ENCODE measurements at places on chromosomes 1 and 21.
A peak's percentile ranks its signal among the peaks of the same experiment; 100 is the strongest.

DNA sequence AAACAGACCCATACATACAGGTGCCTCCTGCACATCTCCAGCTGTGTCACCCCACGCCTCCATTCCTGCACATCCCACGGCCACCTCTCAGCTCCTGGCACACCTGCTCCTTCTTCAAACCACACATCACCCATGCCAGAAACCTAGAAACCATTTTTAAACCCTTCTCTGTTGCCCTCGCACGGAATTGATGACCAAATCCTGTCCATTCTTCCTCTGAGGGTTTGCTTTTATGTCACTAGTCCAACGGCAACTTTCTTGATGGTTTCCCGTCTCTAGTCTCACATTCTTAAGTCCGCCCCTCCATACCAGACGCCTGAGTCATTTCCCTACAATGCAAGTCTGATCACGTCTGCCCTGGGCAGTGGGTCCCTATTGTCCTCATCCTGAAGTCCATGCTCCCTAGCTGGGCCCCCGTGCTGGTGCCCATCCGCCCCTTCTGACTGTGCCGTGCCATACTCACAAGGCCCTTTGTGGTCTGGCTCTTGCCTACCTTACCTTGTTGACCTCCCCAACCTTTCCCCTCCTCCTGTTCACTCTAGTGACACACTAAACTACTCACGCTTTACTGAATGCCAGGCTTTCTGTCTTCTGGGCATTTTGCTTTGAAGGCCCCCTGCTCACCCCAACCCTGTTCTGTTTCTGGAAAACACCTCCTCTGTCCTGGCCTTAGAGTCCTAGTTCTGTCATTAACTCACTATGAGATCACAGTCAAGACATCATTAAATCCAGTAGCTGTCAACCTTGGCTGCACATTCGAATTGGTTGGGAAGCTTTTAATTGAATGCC, 17.6 kb downstream of the SLC2A1 start:
- peak; percentile 75 for DNase-seq

- no peak for DNase-seq
These were observed 16.0 kb downstream of the CHD5 start for GRCh38 chr1:6163973-6164617.

GRCh38 chr1:230125640-230126528, 58.8 kb downstream of the GALNT2 start:
- no peak for DNase-seq

DNA sequence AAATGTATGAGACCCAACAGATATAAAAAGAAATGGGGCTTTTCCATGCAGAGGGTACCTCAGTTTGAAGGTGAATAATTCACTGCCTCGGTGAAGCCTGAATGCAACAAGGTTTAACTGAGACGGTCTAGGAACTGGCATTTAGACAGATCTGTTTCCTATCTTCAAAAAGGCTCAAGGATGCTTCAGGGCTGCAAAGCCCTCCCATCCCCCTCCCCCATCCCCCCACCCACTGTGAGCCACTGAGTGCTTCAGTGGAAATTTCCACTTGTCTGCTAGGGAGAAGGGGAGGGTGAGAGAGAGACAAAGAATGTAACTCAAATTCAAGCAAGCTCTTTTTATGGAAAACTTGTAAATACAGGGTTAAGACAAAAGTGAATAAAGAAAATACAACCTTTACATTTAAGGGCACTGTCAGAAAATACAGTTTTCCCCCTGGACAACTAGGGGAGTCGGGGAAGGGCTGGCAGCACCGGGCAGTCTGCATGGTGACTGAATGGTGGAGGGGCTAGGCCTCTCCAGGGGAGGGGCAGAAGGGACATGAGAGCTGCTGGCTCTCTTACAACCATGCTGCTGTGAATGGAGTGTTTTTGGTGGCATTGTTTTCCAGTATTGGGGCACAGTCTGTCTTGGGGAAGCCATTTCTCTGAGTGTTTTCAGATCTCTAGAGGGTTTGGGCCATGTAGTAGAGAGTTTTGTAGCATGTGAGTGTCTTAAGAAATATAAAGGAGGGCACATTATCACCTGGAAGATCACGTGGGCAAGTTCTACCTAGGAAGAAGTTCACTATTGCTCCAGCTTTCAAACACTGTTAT, 56.7 kb downstream of the MRPS6 start:
- DNase-seq = no peak

- DNase-seq = no peak
These were observed 4.7 kb upstream of the SYNJ1 start for GRCh38 chr21:32732544-32732943.

DNA sequence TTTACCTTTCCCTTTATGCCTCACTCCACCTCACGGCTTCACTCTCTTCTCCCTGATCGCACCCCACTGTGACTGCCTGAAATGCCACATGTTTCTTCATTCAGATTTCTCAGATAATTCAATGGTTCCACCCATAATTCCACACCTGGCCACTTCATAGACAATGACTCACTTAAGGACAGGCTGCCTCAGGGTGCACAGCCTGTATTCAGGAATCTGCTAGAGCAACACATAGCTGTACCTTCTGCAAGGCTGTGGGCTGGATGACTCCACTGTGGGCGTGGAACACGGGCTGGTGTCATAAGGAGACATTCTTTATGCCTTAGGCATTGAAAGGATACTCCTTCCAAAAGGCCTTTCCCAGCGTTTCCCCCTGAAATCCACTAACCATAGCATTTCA, 36.1 kb downstream of the L1TD1 start:
- no peak for DNase-seq

GRCh38 chr1:32972814-32973428, 8.3 kb upstream of the RNF19B start:
- no peak for DNase-seq

GRCh38 chr1:174001573-174001972, 20.6 kb downstream of the RC3H1 start:
- DNase-seq = no peak

DNA sequence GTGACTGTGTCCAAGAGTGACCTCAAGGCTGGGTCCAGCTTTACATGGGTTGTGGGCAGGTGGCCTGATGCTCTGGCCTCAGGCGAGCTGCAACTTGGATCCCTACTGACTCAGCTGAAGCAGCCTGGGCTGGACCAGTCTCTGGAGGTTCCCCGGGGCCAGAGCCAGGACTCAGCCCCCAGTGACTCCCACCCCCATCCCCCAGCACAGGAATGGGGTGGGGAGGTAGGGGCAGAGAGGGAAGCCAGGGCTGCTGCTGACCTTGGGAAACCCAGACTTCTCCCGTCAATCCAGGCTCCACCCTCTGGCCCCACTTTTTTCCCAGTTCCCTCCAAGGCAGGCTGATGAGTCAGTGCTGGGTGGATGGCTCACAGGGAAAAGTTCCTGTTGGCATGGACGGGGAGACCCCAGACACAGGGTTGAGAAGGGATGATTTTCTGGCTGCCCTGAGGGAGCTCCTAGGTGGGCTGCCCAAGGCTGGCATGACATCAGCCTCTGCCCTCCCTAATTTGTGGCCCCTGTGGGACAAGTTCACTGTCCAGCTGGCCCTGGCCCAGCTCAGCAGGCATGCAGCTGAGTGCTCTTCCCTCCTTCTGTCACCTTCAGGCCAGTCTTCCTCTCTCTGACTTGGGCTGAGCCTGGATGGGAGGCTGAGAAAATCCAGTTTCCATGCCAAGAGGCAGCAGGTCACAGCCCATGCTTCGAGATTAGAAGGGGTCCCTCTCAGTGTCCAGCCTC, 2.2 kb downstream of the ZC3H12A start:
- DNase-seq = peak; percentile 81

DNA sequence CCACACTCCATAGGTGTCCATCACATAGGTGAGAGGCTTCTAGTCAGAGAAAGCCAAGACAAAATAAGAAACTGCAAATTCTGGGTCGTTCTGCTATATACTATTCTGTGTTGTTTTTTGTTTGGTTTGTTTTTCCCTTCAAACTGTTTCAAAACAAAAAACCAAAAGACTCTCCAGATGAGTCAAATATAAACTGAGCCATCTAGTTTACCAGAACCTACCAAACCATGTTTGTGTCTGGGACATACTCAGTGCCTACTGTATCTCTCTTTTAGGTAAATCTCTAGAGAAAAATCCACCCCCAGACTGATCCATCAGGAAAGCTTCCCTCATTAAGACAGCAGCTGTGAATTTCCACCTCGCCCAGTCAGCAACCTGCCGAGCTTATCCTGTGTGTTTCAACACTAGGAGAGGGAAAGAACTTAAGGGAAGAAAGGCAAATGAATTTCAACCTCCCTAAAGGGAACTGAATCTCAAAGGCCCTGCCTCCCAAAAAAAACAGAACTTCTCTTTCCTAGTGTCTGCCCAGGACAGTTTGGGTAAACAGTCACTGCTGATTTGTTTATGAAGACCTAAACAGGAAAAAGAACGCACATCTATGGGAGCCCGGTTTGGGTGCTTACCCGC, 17.2 kb downstream of the PPT1 start:
- DNase-seq = no peak

DNA sequence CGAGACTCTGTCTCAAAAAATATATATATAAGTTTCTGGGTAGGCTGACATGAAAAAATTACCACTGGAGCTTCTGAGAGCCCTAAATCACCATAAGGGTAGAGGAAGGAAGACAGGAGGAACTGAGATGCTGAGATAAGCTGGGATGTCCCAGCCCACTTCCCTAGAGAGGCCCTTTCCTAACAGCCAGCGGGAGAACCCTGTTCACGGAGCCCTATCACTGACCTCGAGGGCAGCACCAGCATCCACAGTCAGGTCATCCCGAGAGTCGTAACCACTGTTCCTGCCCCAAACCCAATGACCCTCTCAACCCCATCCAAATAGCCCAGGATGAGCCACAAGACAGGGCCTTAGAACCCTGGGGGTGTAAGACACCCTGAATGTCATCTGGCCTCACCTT, 77.5 kb downstream of the CD34 start:
- no peak for DNase-seq

- no peak for DNase-seq
These were observed 978 bp downstream of the SLC39A1 start for GRCh38 chr1:153962088-153963029.

DNA sequence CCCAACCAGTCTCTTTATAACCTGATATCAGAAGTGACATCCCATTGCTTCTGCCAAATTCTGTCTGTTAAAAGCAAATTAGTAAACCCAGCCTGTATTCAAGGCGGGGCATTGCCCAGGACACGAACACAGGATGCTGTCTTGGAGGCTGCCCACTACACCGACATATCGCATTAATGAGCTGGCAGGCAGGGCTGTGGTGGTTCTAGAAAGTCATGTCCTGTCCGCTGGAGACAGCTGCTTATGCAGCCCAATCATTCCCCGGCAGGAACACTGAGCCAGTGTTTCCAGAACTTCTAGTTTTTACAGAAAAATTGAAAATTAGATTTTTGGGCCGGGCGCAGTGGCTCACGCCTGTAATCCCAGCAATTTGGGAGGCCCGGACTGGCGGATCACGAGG, 19.3 kb downstream of the C1orf167 start:
- DNase-seq = no peak

DNA sequence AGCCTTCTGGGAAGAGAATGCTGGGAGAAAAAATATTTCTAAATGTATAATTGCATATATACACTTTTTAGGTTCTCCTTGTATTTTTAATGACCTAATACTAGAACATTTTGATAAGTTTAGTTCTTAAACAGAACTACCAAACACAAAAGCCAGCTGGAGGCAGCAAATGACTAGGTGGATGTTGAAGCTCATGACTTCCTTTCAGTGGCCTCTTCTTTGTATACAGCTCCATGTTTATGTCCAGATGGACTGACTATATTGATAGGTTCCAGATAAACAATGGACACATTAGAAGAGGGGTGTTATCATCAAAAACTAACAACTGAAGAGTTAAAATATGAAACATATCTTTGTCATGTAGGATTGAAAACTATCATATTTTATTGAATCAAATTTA, 52.5 kb downstream of the LRRC8D start:
- no peak for DNase-seq

- DNase-seq = no peak
These were observed 12.9 kb downstream of the EPB41 start for GRCh38 chr1:28927266-28927647.

DNA sequence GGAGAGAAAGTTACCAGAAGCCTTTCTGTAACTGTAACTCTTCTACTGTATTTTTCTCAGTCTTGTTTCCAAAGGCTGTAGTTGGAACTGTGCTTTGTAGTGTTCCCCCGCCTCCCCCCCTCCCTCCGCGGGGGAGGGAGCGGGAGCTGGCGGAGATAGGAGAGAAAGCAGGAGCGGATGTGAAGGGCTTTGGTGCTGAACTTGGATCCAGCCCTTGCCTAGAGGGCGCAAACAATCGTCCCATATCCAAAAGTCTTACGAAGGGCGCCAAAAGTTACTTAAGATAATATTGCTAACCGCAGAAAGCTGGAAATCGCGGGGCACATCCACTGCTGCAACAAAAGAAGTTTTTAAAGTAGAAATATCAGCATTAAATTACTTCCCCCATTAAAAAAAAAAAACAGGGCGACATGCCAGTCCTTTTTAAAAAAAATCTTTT, 2.4 kb upstream of the NFIA start:
- DNase-seq = peak; percentile 50

DNA sequence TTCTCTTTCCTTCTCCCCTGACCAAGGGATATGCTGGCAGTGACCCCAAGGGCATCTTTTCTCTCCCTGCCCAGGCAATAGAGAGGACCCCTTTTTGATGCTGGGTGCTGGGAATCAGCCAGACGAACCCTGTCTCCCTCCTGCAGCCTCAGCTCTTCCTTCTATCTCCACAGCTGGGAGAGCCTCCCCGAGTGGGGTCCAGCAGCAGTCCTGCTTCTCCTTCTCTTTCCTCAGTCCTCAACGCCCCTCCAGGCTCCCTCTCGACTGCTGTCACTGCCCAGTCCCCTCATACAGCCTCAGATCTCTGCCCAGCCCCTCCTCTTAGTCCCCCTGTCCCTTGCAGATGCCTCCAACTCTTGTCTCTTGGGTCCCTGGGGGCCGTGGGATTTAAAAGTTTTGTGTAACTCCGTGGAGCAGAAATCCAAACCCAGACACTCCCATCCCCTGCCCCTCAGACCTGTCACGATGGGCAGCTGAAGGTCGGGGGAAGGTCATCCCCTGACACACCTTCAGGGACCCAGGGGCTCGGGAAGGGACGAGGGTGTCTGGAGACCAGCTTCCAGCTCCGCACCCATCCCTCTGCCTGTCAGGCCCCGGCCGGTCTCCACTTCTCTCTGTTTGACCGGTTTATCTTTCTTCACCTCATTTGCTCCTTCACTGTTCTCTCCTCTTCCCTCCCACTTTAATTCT, 5.8 kb upstream of the ETV3L start:
- no peak for DNase-seq

- no peak for DNase-seq
These were observed 98.0 kb upstream of the RALGPS2 start for GRCh38 chr1:178627037-178627436.
